PC-3 (cell line): ENCODE measurements at places on chromosomes 6 and 20. TPM values are rescaled to one million over a fixed set of nuclear protein-coding genes. Genes with fewer than 3 reads are reported as not detected.
A peak's percentile ranks its signal among the peaks of the same experiment; 100 is the strongest.

GRCh38 chr6:7108964-7109836 is 1.4 kb downstream of the RREB1 start:
- DNase-seq = peak; percentile 71

DNA sequence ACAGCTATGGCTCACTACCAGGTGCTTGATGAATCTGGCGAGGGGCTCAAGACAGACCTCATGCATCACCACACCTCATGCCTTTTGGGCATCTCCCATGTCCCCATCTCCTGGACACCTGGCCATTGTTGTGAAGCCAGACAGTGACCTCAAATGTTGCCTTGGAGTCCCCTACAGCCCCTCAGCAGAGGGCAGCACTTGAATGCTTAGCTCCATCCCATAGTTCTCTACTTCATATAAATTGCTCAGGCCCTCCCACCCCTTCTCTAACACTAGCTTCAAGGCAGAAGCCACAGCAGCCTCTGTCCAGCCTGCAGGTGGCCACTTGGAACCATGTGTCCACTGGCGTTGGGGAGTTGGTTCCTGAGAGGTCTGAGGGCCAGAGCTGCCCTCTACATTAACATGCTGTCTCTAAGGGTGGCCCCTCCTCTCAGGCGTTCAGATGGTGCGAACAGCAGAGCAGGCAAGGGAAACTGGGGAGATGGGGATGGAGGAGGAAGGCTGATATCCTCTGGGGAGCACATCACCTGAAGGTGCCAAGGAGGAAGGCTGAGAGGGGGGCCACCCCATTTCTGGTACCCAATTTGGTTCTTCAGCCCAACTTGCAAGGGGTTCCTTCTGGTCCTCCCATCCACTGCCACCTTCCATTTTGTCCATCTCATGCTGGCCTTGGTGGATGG is 31.3 kb downstream of the MOCS1 start:
- DNase-seq = no peak

Gene BPIFA1
- not detected in 2 replicates for total RNA-seq

Gene ESR1
- 2.2 and 5.9 TPM in 2 replicates for total RNA-seq

Gene RUNX2
- 3.8 and 7.3 TPM in 2 replicates for total RNA-seq
